Diencephalon (tissue), 1 donor: ENCODE measurements at places on chromosomes 2 and 18. TPM values are rescaled to one million over a fixed set of nuclear protein-coding genes. Genes with fewer than 3 reads are reported as not detected.

The CROCC2 gene
- 1.4 TPM for total RNA-seq

The POTEC gene
- 0.46 TPM for total RNA-seq

The DSEL gene
- 61.1 TPM for total RNA-seq

The COLEC12 gene
- total RNA-seq = 16.8 TPM

The SERPINB5 gene
- total RNA-seq = 0.46 TPM

The ECEL1 gene
- total RNA-seq = 27.0 TPM

The UGT1A4 gene
- not detected for total RNA-seq

The MPV17 gene
- 45.7 TPM for total RNA-seq

The SIX3 gene
- 7.4 TPM for total RNA-seq

The B3GNT2 gene
- total RNA-seq = 41.5 TPM

The FAP gene
- 2.3 TPM for total RNA-seq
